ENCODE measurements at places on chromosomes 3 and 15.

DNA sequence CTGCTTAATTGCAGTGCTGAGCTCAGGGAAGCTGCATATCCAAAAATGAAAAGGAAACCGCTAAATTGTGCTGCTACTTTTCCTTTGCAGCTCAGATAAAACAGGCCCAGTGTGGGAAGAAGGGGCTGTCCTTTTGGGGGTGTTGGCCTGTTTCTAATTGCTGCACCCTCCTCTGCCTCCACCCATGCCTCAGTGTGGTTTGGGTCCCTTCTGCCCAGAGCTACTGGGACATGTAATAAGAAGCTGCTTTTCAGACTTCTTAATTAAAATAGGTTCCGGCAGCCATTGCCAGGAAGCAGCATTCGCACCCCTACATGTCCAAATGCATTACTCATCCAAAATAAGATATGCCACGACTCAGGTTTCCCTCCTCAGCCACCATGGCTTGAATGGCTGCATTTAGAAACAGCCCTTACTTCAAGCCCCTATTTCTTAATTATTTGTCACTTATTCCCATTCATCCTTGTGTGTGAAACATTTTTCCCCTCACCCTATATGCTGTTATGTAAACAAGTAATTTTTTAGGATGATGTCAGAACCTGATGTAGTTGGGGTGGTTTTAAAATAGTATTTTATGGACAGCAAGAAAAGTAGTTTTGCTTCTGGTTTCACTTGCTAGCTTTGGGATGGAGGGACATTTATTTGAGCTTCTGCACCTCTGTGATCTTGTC, 235.9 kb upstream of the CTDSPL start:
- no peak for DNase-seq

DNA sequence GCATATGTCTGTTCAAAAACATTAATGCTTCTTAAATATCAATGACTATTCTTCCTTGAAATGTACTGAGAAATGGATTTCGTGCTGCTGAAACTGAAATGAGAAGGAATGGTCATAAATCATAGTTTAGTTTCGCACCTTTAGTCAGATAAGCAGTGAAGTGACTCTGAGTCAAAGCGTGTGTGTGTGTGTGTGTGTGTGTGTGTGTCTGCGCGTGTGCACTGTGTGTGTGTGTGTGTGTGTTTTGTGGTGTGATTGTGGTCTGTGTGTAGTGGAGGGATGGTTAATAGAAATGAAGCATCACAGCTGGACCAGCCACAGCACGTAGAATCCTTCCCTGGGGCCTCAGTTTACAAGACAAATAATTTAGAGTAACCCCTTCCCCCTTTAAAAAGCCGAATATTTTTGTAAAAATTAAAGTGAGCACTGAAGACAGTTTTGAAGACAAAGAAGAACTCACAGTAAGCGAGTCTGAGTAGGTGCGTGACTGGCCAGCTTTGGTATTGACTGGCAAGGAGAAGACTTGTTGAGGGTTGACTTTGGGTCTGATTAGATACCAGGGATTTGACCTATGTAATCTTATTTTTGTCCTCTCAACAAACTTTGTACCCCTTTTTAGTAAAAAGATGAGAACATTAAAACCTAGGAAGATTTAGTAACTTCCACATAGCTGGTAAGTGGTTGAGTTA, 202.0 kb upstream of the IL12A start:
- DNase-seq: no peak

DNA sequence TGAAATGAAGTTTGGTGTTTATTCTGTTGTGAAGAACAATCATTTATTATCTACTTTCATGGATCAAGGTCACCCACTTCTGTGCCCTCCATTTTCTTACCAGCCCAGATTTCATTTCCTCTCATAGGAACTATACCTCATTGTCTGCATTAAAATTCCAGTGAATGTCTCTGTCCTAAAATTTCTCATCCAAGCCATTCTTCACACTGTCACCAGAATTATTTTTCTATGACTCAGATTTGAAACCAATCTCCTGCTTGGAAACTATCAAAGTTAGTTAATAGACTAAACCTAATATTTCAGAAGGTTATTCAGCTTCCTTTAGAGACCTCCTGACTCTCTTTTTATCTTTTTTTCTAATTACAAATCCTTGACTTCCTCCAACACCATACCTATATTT, 364.1 kb upstream of the CBLB start:
- DNase-seq: no peak

DNA sequence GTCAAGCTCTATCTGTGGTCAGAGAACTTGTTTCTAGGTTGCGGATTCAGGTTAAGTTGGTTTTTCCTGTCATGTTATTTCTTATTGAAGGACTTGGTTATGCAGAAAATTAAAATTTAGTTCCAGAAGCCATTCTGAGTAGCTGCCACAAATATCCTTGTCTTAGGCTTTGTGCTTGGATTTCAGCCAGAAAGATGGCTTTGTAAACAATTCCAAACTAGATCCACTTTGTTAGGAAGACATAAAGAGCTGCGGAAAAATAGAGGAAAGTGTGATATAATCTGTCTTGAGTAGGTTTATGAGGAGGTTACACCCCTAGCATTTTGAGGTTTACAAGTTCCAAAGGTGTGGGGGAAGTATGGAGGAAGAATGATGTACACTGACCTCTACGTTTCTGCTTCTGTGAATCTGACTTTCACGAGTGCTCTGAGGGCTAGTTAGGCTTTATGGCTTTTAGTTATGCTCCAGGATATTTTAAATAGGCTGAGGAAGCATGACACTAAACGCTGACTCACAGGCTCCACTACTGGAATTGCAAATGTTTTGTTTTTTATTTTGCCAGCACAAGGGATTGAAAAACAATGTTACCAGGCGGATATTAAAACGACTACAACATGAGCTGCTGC, 46.3 kb upstream of the UTS2B start:
- DNase-seq: no peak

- no peak for DNase-seq
Measured at GRCh38 chr3:27628026-27628750, 93.9 kb downstream of the EOMES start.
